ENCODE measurements at places on chromosomes 7 and 10.

- no peak for DNase-seq
Observed at GRCh38 chr10:89122433-89123051, 84.6 kb downstream of the CH25H start.

DNA sequence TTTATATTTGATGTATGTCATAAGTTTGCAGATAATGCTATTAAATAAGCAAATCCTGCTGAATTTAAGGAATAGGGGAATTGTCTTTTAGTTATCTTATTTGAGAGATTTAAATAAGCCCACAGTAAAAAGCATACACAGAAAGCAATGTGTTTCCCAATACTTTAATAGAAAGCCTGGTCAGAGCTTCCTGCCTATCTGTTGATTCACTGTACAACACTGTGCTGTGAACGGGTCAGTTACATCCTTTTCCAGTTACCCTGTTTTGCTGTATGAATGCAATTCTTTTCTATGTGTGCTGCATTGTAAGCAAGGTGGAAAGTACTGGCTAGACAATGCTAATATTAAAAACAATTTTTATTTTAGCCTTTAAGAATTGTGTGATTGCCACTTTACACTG, 81.2 kb downstream of the ANKRD7 start:
- no peak for DNase-seq

DNA sequence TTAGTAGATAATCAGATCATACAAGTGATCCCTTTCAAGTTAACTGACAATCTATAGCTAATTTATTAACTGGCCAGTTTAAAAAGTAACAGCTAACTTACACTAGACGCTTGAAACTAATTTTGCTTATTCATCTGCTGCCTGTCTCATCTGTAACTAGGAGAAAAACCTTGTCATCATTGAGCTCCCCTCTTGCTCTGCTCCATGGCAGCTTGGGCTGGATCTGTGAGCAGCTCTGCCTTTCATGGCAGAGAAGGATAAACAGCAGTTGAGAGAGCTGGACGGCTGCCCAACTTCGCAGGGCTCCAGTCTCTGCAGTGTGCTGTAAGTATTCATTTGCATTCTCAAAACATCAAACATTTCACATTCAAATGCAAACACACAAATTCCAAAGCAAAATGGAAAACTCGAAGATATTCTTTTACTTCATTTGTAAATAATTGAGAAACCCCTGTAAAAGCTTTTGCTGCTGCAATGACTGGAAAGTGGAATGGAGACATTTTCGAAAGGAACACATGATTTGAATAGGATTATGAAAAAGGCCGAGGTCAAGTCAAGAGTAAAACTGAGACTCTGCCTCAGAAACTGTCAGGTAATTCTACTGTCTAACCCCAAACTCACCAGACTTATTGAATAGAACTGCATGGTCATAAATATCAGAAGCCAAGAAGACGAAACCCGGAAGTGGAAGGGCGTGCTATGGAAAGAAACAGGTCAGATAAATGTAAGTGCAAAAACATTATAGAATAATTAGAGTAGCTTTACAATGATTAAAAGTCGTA, 17.6 kb downstream of the SLC35B4 start:
- no peak for DNase-seq

- DNase-seq, result no peak
Observed at GRCh38 chr10:52652431-52653262, 119.9 kb downstream of the MBL2 start.

- no peak for DNase-seq
Observed at GRCh38 chr10:109934958-109935793, 11.9 kb upstream of the XPNPEP1 start.

- DNase-seq, result no peak
Observed at GRCh38 chr10:74706966-74707365, 119.4 kb upstream of the KAT6B start.

- peak; percentile 27 for DNase-seq
Observed at GRCh38 chr7:2529161-2530070, 9.8 kb downstream of the LFNG start.

GRCh38 chr7:22444181-22444971, 55.6 kb downstream of the STEAP1B start:
- no peak for DNase-seq

DNA sequence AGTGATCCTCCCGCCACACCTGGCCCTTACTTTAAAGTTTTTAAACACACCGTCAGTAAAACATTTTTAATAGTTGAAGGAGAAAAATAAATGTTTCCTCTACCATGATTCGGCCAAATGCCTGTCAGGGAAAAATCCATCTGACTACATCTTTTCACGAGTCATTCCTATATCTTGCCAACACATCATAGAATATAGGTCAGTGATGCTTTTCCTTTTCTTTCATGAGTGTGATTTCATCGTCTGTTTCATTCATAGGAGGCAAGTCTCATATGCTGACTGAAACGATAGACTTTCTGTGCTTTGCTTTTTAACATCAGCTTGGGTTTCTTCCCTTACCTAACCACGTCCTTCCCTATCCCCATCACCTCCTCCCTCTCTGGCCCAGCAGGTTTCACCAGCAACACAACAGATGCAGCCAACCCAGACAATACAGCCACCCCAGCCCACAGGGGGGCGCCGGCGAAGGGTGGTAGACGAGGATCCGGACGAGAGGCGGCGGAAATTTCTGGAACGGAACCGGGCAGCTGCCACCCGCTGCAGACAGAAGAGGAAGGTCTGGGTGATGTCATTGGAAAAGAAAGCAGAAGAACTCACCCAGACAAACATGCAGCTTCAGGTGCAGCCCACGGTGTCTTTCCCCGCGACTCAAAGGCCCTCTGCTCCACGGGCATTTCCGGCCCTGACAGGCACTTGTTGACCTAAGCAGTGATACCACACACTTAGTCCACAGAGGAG, 149.2 kb downstream of the TRIL start:
- DNase-seq, result peak; percentile 56

DNA sequence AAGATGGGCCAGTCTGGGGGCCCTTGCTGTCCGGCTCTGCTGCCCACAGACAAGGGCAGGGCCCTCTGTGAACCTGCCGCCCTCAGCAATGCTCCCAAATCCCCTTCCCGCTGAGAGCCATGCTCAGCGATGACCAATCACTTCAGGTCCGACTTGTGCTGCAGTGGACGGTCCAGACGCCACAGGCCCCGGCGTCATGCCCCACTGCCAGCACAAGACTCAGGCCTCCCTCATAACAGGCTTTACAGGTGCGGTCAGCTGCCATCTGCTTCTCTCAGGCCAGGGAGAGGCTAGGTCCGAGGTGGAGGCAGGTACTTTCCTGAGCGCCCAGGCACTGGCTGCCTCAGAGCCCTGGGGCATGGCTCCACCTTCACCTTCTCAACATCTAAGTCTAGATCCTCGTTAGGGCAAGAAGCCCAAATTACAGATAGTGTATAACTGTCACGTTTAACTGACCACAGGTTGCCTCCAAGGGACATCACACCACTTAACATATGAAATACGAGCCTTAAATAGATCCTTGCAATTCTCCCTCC, 393.2 kb downstream of the PTPRN2 start:
- DNase-seq, result no peak

DNA sequence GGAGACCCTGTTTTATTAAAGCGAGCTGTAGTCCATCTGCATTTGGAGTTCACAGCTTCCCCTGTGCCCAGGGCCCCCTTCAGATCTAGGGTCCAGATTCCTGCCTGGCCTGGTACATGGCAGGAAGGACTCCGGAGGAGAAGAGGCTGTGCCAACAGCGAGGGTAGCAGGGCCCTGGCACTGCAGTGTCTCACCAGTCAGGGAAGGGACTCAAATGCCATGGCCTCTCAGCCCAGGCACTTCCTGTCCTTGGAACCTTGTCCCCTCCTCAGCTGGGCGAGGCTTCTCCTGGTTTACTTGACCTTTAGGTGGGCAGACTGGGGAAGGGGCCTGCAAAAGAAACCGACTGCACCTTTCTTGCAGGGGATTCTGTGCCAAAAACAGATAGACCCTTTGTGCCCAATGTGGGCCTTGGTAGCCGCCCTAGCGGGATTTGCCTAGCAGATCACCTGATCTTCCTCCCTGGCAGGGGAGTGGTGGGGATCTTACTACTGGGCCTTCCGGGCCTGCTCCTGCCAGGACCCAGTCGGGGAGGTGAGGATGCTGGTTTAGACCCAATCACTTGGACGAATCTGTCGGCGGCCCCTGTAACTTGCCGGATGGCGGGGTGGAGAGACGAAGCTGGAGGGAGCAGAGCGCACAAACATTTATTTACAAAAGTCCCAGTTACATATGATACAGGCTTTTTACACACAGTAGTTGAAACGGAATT, 161.9 kb downstream of the RNF216 start:
- DNase-seq, result no peak

DNA sequence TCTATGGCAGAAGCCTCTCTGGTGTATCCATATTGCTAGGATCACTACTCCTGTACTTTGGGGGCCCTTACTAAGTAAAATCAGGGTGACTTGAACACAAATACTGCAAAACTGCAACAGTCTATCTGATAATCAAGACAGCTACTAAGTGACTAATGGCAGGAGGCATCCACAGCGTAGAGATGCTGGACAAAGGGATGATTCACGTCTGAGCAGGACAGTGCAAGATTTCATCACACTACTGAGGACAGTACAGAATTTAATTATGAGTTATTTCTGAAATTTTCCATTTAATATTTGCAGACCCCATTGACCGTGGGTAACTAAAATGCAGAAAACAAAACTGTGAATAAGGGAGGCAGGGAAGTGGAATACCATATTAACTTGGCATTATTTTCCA, 10.4 kb downstream of the CUL2 start:
- DNase-seq, result peak; percentile 59

- DNase-seq, result peak; percentile 43
Observed at GRCh38 chr7:129434675-129435318, 565 bp downstream of the STRIP2 start.

DNA sequence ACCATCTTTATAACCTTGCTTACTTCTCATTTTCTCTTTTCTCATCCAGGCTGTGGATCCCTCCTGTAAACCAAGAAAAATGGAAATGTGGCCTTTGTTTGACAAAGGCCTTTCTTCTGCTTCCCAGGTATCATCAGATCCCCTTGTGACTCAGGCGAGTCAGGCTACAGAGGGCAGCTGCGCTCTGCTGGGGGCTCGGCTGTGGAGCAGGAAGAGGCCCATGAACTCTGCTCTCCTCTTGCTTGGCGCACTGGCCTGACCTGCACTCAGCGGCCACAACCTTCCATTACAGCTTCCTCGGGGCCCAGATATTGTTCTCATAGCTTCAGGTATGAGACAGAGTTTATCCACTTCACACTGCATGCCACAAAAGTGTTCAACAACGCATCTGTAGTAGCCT, 457.6 kb upstream of the COBL start:
- DNase-seq, result no peak

DNA sequence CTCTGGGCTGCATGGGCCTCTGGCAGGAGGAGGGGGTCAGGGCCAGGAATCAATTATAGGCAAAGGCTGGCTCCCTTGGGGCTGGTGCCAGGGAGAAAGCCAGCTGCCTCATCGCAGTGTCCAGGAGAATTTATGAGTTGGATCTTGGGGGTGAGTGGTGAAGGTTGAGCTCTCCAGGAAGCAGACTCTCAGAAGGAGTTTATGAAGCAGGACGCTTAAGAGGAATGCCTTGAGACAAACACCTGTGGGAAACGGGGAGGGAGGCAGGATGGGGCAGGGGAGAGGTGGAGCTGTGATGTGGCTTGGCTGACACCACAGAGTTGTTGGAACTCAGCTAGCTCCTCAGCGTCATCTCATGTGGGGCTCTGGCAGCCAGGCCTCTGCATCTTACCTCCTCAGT, 428.5 kb downstream of the RPS24 start:
- DNase-seq, result no peak

GRCh38 chr10:32970910-32971309, 12.9 kb upstream of the ITGB1 start:
- no peak for DNase-seq

- no peak for DNase-seq
Observed at GRCh38 chr10:86957471-86958115, at the start of gene MMRN2. MMRN2 (minus strand) TSS chr10:86957615; CDS start chr10:86957541, 74 bp downstream.

- DNase-seq, result peak; percentile 50
Observed at GRCh38 chr10:110916554-110917346, 2.2 kb downstream of the BBIP1 start.

DNA sequence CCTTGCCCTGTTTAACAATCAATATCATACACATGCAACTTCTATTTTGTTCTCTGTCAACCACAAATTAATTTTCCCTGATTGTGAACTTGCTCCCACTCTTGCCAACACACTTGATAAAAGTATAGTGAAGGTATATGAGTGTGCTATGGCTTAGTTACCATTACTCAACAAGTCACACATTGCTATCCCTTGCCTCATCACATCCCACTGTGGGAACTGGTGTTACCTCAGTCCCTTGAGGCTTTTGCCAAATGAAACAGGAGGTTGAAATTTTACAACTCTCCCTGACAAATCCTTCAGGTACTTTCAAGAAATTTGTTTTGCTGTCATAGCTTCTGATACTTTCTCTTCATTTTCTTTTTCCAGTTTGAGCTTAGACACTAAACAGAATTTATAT, 472.5 kb upstream of the SEMA3D start:
- DNase-seq, result peak; percentile 8

DNA sequence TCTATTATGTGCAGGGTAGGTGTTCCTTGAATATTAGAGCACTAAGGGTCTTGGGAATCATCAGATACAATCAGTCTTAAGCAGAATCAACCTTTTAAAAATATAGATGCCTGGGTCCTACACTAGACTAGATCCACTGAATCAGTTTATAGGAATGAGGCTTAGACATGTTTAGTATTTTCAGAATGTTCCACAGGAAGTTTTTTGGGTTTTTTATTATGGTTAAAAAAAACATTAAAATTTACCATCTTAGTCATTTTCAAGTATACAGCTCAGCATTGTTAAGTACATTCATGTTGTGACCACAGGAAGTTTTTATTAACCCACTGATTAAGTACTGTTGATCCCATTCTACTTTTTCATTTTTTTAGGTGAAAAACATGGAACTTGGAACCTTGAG, 135.7 kb downstream of the LCOR start:
- no peak for DNase-seq

DNA sequence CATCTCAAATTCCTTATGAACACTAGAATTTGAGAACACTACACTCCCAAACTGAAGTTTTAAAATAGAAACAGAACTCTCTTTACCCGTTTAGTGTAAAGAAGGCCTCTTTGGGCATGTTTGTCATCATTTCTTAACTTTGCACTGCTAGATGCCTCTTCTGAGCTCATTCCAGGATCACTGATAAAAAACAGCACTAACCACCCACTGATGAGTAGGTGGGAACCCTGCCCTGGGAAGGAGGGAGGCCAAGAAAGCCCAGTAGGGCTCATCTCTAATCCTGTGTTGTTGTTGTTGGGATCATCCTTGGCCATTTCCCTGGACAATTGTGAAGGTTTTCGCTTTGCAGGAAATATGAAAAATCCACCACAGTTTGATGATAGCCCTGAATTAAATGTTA, 68.2 kb downstream of the CUBN start:
- peak; percentile 45 for DNase-seq

- no peak for DNase-seq
Observed at GRCh38 chr7:80278737-80279136, 144.1 kb downstream of the GNAI1 start.

DNA sequence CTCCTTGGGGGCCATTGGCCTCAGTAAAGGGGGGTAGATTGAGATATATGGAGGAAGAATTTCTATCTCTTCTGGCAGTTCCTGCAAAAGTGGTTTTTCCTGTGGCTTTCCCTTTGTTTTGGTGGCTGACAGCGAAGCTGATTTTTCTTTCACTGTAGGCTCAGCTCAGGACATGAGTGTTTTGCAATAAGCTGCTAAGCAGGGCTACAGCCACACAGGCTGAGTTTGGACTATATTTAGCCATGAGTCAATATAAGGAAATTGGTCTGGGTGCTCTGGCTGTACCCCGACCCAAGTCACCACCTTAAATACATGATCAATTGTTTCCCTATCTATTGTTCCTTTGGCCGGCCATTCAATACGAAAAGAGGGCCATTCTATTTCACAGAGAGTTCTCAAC, 212.7 kb upstream of the KCND2 start:
- no peak for DNase-seq

- peak; percentile 53 for DNase-seq
Observed at GRCh38 chr10:110208614-110209453, 1.4 kb downstream of the MXI1 start.
